NCI-H2227 treated with DMSO at 0.1 percent for 48 hours (cell line): ENCODE measurements at places on chromosomes 7 and 10.
A peak's percentile ranks its signal among the peaks of the same experiment; 100 is the strongest.

- DNase-seq: no peak
Observed at GRCh38 chr10:11215471-11215870, 197.8 kb downstream of the CELF2 start.

- no peak for DNase-seq
Observed at GRCh38 chr7:32489788-32490126, 423 bp downstream of the LSM5 start.

DNA sequence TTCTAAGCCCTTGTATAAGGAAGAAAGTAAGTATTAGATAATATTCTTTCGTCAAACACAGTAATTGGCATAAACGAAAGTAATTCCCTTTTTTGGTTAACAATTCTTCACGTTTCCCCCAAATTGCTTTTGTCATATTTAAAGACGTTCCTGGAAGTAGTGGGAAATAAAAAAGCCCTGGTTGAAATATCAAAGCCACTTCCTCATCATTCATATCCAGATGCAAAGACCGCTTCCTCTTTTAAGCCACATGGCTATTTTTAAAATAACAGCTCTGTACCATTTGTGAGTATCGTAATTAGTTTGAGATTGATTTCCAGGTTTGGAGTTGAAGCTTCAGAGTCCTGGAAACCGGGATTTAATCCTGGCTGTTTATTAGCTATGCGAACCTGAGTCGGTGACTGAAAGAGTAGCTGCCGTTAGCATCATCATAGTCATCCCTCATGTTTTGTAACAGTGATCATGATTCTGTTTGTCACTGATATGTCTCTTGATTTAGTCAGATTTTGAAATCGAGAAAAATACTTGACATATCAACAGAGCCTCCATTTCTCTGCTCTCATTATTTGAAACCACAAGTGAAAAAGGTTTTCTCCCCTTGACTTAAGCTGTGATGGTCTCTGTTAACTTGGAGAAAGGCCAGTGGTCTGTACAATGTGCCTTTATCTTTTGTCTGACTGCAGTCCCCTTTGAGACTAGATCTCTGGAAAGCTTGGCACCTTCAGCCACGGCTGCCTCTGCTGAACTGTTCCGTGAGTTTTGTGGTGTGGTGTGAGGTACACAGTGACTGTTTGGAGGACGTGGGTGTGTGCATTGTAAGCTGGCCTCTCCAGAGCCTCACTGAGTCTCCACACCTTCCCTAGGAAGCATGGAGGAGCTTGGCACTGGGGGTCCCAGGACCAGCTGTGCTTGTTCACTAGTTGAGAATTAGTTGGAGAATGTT is 18.1 kb downstream of the OPTN start:
- no peak for DNase-seq

DNA sequence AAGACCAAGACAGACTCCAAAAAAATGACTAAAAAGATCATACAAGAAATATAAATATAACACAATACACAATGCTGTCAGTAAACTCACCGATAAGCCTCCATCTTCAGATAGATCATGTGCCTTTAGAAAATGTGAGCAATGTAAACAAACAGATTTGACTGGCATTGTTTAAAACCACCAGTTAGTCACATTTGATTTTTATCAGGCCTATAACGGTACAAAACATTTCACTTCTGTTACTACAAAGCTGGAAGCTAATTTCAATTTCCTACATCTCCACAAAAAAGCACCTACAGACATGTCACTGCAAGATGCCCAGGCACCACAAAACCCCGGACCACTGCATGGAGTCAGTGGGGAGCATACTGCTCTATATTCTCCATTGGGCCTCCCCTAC is 18.9 kb downstream of the SGMS1 start:
- no peak for DNase-seq

DNA sequence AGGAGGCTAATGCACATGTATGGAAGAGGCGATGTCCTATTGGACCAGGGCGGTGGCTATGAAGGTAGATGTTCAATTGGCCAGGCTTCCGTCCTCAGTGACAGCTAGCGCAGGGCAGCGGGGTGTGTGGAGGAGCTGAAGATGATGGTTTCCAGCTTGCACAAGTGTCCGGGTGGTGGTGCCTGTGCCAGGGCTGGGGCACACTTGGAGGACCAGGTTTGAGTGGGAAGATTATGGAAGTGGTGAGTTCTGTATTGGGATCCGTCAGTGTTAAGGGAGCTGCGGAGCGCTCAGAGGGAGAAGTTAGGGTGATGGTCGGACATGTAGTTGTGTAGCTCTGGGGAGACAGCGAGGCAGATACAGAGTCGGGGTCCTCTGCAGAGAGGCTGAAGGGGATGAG is 8.5 kb upstream of the TBL2 start:
- no peak for DNase-seq

GRCh38 chr10:811379-812175 is 119.9 kb downstream of the LARP4B start:
- no peak for DNase-seq

DNA sequence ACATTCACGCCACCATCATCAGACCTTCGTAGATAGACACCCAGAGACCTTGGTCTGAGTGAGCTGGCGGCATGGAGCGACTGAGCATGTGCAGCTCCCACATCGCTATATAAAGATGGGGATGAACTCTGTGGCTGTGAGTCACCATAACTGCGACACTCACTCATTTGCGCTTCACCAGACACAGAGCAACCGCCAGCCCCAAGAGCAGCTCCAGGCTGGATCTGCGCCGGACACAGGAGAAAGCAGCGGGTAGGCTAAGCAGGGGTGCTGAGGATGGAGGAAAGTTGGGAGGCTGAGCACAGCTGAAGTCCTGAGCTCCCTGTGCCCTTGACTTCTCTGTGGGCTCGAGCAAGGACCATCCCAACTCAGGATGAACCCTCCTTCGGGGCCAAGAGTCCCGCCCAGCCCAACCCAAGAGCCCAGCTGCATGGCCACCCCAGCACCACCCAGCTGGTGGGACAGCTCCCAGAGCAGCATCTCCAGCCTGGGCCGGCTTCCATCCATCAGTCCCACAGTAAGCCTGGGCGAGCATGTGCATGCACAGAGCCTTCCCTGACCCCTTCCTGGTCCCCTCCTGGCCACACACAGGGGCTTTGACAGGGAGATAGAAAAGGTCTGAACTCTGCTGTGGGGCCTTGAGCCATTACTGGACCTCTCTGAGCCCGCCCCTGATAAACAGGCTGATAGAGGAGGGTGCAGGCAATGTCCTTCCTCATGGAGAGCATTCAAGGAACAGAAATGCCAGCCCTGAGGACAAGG is at the start of gene OPN4:
Gene OPN4 (plus strand): TSS at position 137 of the 762 bp plus-strand sequence. CDS start 237 bp downstream, at position 374.
- DNase-seq: no peak

GRCh38 chr10:50576245-50576815 is 47.4 kb downstream of the SGMS1 start:
- no peak for DNase-seq

DNA sequence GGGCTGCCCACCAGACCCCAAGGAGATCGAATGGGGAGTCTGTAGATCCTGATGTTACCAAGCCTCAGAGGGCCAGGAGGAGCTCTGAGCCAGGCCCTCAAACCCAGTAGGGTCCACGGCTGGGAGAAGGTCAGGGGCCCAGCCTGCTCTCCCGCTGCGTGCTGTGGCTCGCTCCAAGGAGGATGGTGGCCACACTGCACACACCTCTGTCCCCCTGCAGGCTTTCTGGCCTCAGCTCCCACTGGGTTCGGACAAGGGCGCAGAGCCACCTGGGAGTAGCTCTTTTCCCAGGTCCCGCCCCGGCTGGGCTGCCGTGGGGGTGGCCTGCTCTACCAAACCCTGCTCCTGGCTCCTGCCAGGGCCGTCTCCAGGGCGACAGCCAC is 175.8 kb downstream of the ZNF248 start:
- DNase-seq: no peak

DNA sequence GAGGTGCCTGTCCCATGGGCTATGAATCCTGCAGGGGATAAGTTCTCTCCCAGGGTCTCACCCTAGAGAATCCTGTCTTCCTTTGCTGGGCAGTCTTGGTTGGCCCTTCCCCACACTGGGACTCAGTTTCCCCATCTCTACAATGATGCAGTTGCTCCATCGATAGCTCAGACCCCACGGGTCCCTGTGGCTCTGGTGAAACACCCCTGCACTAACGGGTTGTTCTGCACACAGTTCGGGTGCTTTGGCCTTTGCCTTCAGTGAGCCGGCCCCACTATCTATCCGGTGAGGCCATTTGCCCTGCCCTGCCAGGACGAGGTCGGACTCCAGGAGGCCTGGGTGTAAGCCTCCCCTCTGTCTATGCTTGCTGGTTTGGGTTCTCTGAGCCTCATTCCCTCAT is 76.5 kb upstream of the PCBD1 start:
- no peak for DNase-seq

- DNase-seq: no peak
Observed at GRCh38 chr10:99700649-99701048, 31.3 kb downstream of the COX15 start.

DNA sequence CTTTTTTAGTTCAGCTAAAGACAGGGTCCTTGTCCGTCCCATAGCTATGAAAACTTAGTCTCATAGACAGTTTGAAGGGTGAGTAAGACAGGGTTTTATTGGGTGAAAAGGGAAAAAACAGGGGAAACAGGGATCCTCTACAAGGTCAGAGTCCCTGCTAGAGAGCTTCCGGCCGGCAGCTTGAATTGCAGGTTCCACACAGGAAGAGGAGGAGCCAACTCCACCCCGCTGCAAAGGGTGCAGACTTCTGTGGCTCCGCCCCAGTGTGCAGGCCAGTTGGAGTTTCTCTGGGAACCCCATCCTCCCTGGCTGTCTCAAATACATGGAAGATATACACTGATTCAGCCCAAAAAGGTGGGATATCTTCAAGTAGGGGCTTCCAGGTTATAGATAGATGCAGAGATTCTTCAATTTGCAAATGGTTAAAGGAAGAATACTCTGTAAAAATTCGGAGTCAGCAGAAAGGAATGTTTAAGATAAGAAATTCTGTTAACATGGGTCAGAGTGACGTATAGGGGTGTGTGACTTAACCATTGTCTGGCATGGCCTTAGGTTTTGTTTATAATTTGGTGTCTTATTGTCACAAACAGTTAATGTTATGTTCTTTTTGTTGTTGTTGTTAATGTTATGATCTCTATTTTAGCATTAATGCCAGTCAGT is 34.6 kb upstream of the HECW1 start:
- no peak for DNase-seq

DNA sequence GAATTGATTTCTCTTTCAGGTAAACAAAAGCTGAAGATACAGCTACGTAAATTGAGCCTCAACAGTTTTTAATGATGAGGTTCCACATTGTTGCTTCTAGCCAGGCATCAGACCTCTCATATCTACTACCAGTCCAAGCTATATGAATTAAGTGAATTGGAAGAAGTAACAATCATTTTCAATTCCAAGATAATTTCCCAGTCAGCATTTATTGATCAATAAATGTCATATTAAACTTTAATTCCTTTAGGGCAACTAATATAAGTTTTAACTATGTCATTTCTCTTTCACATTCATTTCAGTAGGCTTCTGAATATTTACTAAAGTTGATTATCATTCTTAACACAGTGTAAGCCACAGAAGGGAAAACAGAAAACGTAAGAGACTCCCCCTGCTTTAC is 1413.7 kb upstream of the CELF2 start:
- no peak for DNase-seq

GRCh38 chr7:42722716-42723115 is 189.2 kb downstream of the C7orf25 start:
- DNase-seq: no peak

- DNase-seq: no peak
Observed at GRCh38 chr10:21336476-21337170, 188.9 kb downstream of the SKIDA1 start.

- no peak for DNase-seq
Observed at GRCh38 chr10:33187427-33187999, 147.0 kb downstream of the NRP1 start.

GRCh38 chr7:2013381-2014311 is 219.1 kb downstream of the MAD1L1 start:
- no peak for DNase-seq

GRCh38 chr10:119005362-119006043 is 24.0 kb upstream of the NANOS1 start:
- DNase-seq: no peak

DNA sequence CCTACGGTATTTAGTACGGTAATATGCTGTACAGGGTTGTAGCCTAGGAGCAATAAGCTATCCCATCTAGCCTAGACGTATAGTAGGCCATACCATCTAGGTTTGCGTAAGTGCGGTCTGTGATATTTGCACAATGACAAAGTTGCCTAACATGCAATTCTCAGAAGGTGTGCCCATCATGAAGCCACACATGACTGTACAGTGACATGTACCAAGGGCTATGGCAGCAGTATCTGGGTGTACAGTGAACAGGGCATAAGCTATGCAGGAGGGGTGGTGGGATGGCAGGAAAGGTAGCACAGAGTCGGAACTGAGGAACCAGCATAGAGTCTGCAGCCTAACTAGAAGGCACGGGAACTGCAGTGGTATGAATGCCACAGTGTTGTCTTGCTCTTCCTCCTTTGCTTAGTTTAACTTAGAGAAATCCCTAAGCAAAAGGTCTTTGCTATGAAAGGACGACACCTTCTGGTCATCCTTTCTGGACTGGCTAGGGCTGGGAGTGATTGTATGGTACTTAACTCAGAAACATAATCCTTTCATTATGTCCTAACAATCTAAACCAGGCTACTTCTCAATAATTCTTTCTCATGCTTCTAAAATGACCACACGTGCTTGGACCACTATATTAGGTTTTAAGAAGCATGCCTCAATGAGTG is 93.5 kb downstream of the DYNC1I1 start:
- DNase-seq: peak; percentile 24

DNA sequence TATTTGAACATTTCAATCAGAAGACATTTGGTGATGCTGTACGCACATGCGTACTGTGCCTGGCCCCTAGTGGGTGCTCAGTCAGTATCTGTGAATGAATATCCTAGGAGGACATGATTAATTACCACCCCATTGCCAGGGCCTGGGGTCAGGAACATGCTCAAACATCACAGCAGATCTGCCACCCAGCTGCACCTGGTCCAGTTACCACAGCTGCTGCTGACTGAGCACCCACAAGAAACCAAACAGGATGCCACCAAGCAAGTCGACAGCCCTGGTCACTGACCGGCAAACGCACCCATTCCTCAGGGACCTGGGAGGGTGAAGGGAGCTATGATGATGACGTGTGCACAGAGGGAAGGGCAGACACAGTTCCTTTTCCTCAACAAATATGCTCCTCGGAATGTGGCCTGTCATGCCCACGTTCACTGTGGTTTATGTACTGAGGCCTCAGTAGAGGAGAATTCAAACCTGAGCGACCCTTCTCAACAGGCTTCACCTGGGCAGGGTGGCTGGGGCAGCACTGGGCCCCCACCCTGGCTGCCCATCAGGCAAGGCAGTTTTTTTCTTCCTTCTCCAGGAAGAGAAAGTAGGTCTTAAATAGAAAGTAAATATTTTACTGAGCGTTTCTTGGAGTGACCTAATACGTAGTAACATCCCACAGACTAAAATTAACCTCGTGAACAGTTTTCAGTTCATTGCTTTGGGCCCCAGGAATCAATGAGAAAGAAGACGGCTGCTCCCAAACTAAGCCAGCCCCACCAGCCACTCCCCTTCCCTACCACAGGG is 13.4 kb downstream of the CTBP2 start:
- no peak for DNase-seq

DNA sequence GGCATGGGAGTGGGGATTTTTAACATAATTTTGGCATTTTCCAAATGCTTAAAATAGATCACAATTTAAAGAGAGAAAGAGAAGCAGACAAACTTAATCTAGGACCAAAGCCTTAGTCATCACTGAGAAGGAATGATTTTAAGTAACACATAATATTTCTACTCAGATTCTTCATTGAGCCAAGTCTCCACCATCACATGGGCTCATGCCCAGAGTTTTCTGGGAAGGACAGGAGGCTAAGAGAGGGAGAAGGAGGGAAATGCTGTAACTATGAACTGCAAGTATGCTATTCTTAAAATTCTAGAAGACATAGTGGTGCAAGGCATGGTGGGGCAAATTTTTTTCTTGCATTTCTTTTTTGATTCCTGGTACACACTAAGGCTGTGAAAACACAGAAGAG is 23.8 kb upstream of the UBE2D1 start:
- no peak for DNase-seq
